ENCODE measurements at places on chromosomes 1 and 21. TPM values are rescaled to one million over a fixed set of nuclear protein-coding genes. Genes with fewer than 3 reads are reported as not detected.

BSND gene
- not detected for polyA plus RNA-seq

INSRR gene
- not detected for polyA plus RNA-seq

GRCh38 chr1:160578525-160579191 is 638 bp downstream of the CD84 start:
- no peaks in the 10 kb centered on the region for H3K27me3 ChIP-seq
- H3K27ac ChIP-seq = no peak overlapping the region
- H3K36me3 ChIP-seq = no peaks in the 10 kb centered on the region
- peaks cover 63% of the 10 kb centered on the region for H3K4me1 ChIP-seq

- H3K36me3 ChIP-seq = no peaks in the 10 kb centered on the region
- H3K27ac ChIP-seq = no peak overlapping the region
- DNase-seq = no peak
- H3K4me1 ChIP-seq = no peaks in the 10 kb centered on the region
- H3K4me3 ChIP-seq = no peak overlapping the region
Measured at GRCh38 chr1:248009681-248010080, 3.8 kb upstream of the OR2L5 start.

- no peaks in the 10 kb centered on the region for H3K36me3 ChIP-seq
- no peak overlapping the region for H3K4me3 ChIP-seq
- no peaks in the 10 kb centered on the region for H3K4me1 ChIP-seq
- no peak for DNase-seq
- no peak overlapping the region for H3K27ac ChIP-seq
- no peaks in the 10 kb centered on the region for H3K27me3 ChIP-seq
Measured at GRCh38 chr1:73144311-73144710, 862.0 kb upstream of the NEGR1 start.

GRCh38 chr1:156860628-156861423 is at the start of gene NTRK1:
TSS of gene NTRK1 (plus strand) at chr1:156860865. CDS start at chr1:156860935, 70 bp downstream.
- no peaks in the 10 kb centered on the region for H3K36me3 ChIP-seq
- H3K27ac ChIP-seq = no peak within 1 kb of the TSS
- DNase-seq = no peak
- H3K4me1 ChIP-seq = peaks cover 5% of the 10 kb centered on the region
- no peak within 1 kb of the TSS for H3K4me3 ChIP-seq

GRCh38 chr1:145714524-145715111 is 4.7 kb upstream of the CD160 start:
- H3K36me3 ChIP-seq = no peaks in the 10 kb centered on the region
- H3K4me3 ChIP-seq = no peak overlapping the region
- H3K27me3 ChIP-seq = no peaks in the 10 kb centered on the region
- H3K4me1 ChIP-seq = no peaks in the 10 kb centered on the region
- DNase-seq = no peak

GRCh38 chr1:85314726-85315125 is 38.3 kb upstream of the BCL10 start:
- peaks cover 8% of the 10 kb centered on the region for H3K27me3 ChIP-seq
- no peak overlapping the region for H3K4me3 ChIP-seq
- H3K27ac ChIP-seq = no peak overlapping the region
- DNase-seq = no peak
- no peaks in the 10 kb centered on the region for H3K4me1 ChIP-seq

GRCh38 chr1:221991221-221991620 is 249.3 kb upstream of the DUSP10 start:
- peaks cover 32% of the 10 kb centered on the region for H3K4me1 ChIP-seq
- no peak overlapping the region for H3K27ac ChIP-seq
- peak; percentile 20 for DNase-seq
- no peaks in the 10 kb centered on the region for H3K27me3 ChIP-seq
- no peaks in the 10 kb centered on the region for H3K36me3 ChIP-seq

All from CD14-positive monocyte (primary cell).